ENCODE measurements at places on chromosomes 13 and 19.

GRCh38 chr13:30340331-30341250, 33.2 kb upstream of the KATNAL1 start:
- no peak for DNase-seq

DNA sequence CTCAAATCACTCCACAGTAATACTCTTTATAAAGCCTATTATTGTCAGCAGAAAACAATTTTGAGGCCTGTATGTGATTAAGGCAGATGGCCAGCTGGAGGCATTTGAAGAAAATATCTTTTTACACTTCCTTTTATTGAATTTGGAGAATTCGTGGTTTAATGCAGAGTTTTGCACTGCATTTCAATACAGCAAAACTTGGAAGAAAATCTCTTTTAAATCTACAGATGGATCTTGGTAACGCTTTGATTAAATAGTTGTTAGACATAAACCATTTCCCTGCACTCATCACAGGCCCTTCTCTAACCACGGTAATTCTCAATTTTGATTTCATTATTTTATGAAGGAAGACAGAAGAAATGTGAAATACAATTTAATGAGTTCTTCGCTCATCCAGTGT, 185.7 kb downstream of the RFC3 start:
- no peak for DNase-seq

- DNase-seq: no peak
Measured at GRCh38 chr19:4425537-4425936, 23.1 kb downstream of the CHAF1A start.

GRCh38 chr13:29709407-29710069, 114.0 kb upstream of the SLC7A1 start:
- no peak for DNase-seq

DNA sequence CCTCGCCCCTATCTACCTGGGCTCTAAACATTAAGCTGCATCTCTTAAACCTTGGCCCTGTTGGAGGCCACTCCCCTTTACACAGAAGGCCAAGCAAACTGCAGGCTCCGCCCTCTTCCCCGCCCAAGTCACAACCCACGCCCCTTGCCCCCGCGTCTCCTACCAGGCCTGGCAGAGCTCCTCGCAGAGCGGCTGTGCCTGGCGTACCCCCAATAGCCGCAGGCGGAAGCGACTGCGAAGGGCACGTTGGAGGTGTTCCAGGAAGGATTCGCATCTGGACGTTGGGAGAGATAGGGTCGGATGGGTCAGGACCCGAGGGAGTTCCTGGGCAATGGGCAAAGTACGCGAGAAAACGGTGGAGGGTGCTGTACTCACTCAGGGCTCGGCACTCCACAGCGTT, 5.9 kb downstream of the RTBDN start:
- DNase-seq: no peak

GRCh38 chr19:1251330-1252220, 3.2 kb downstream of the MIDN start:
- DNase-seq: peak; percentile 58
